ENCODE measurements at places on chromosomes 12 and 14.

- no peak for DNase-seq
Measured at GRCh38 chr14:20568393-20568792, 7.5 kb upstream of the RNASE9 start.

- DNase-seq = no peak
Measured at GRCh38 chr12:59858508-59859170, 262.8 kb downstream of the SLC16A7 start.

GRCh38 chr12:93664573-93665138 lies 12.5 kb upstream of the CRADD start:
- no peak for DNase-seq

DNA sequence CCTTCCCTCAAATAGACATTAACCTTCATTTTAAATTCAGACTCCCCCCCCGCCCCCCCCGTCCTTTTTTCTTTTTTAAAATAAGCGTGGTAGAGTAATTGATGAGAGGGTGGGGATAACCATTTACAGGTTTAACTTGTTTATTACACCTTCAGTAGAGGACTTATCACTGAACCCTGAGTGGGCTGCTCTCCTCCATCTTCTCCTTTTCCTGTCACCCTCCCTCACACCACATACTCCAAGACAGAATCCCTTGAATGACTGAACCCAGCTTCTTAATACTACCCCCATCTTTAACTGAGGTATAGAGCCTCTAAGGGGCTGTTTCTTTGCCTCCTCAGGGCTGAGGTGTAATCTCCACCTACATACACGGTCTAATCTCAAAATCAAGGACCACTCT lies 3.7 kb upstream of the IKZF4 start:
- DNase-seq = no peak

- no peak for DNase-seq
Measured at GRCh38 chr12:124820199-124820598, 43.5 kb downstream of the SCARB1 start.

DNA sequence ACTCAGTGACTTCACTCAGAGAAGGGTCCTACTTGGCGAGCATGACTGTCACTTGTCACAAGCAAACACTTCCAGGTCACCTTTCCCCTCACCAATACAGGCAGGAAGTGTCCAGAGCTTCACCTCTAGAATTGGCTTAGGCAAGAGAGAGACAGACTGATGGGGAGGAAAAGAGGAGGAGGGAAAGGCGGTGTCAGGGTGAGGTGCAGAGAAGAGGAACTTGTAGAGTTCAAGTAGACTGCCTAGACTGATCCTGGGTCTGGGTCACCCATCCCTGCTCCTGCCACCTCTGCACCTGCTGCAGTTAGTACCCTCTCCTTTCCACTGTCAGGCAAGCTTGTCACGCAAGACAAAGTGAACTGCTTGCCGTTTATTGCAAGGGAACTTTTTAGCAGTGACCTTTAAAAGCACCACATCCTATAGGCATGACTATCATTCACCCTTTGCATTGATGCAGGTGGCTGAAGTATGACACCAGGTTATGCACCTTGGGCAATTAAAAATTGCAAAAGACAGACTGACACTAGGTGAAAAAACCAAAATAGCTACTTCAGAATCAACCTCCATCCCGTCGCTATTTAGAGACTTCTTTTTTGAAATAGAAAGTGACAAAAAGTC lies 292.4 kb downstream of the SYT1 start:
- DNase-seq = no peak

- no peak for DNase-seq
Measured at GRCh38 chr12:57204454-57204853, 12.1 kb upstream of the NXPH4 start.

GRCh38 chr14:54333511-54333910 lies 63.3 kb upstream of the CDKN3 start:
- DNase-seq = no peak

DNA sequence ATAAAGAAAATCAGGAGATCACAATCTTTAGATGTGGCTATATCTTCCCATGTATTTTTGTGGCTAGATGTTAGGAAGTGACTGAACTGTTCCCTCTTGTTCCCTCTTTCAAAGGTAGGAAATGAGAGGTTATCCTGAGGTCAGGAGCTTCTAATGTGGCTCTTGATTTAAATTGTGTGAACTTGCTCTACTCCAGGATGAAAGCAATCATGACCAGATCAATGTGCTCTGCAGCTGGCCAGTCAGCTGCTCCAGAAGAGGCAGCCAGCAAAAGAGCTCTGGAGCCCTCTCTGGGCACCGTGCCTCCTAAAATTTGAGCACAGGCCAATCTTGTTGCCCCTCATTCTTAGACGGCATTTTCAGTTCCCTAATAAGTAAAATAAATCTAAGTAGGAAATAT lies 32.0 kb downstream of the CDK17 start:
- DNase-seq = no peak

Measured in activated T-cell treated with anti-CD3 and anti-CD28 coated beads, Interleukin-2, amount 50 U/mL, for 72 hours (primary cell).